ENCODE measurements at places on chromosomes 5 and 9.

DNA sequence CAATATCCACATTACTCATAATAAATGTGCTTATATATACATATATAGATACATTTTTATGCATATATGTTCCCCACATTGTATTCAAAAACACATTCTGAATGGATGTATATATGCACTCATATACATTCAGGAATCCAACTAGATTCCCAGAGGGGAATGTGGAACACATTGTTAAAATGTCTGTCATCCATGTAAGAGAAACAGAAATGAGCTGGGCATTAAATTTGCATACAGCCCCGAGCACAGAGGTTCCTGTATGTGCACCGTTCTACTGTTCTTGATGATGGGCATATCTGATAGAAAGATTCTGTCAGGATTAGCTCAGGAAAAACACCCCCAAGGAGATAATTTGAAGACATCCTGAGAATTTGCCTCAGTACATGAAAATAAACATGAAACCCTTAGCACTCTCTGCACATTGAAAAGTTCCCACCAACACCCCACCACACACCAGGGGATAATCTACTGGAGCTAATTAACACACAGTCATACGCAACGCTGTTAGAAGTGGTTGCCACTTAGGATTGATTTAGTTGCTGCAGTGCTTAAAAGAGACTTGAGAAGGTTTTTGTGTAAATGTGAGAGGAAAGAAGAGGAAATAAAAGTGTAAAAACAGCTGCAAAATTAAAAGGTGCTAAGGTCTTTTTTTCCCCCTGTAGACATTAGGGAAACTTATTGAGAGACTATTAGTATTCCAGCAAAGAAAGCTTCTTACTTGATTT, 223.3 kb downstream of the SLF1 start:
- no peak overlapping the region for H3K4me3 ChIP-seq
- H3K27me3 ChIP-seq, result no peaks in the 10 kb centered on the region
- H3K4me1 ChIP-seq, result no peaks in the 10 kb centered on the region
- DNase-seq, result no peak
- no peak overlapping the region for H3K27ac ChIP-seq
- H3K36me3 ChIP-seq, result no peaks in the 10 kb centered on the region

DNA sequence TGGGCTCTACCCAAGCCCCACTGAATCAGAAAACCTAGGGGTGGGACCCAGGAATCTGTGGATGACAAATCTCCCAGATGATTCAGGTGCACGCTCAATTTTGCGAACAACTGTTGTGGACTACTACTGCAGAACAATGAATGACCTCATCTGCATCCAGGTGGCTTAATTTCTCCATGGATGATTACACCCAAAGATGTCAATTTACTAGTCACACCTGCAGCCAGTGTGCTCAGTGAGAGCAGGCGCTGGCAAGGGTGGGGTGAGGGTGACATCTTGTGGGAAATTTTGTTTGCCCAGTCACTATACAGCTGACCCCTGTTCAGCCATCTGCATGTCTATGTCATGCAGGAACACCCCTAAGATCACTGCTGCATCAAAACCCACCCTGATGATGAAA, 118.2 kb downstream of the ENTREP1 start:
- no peak overlapping the region for H3K4me3 ChIP-seq
- no peaks in the 10 kb centered on the region for H3K27me3 ChIP-seq
- no peaks in the 10 kb centered on the region for H3K4me1 ChIP-seq
- H3K36me3 ChIP-seq, result no peaks in the 10 kb centered on the region
- H3K27ac ChIP-seq, result no peak overlapping the region

GRCh38 chr5:179368126-179368805, 23.0 kb upstream of the ADAMTS2 start:
- no peaks in the 10 kb centered on the region for H3K4me1 ChIP-seq
- H3K4me3 ChIP-seq, result no peak overlapping the region
- H3K27me3 ChIP-seq, result no peaks in the 10 kb centered on the region
- no peak for DNase-seq

DNA sequence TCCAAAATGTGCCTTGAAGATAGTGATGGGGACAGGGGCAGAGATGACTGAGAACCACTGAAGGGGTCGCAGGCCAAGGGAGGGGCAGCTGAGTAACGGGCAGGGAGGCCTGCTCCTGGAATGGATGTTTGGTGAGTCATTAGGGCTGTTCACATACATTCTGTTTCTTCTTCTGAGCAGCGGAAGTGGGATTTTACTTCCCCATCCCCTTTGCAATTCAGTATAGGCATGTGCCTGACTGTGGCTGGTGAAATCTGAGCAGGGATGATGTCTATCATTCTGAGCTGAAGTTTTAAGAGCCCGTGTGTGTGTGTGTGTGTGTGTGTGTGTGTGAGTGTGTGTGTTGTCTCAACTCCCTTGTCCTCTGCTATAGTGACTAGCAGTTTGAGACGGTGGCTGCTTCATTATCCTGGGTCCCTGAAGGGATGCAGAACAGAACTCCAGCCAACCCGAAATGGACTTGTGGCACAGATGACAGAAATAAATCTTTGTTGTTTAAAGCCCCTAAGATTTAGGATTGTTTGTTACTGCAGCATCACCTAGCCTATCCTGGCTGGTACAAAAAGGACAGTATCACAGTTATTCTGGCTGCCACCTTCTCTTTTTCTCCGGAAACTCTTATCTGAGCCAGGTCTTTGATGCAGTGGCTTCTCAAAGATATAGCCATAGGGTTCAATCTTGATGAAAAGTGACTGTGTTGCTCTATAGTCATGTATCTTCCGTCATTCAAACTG, 29.2 kb upstream of the TGFBI start:
- no peaks in the 10 kb centered on the region for H3K4me1 ChIP-seq
- H3K27ac ChIP-seq, result no peak overlapping the region
- no peaks in the 10 kb centered on the region for H3K36me3 ChIP-seq
- no peak overlapping the region for H3K4me3 ChIP-seq

DNA sequence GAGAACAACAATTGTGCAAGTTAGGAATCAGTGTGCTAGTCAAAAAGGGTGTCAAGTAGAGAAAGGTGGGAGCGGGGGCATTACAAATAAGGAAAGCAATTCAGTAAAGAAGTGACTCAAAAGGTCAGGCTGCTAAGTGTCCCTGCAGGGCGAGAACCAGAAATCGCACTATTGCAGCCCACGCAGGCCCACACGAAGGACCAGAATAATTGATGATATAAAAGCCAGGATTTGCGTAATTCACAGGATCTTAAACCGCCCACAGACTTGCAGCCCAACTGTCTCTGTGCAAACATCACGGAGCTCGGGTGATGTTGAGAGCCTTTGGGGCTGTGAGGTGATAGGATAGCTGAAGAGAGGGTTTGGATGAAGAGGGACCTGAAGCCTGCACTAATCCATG, 349.0 kb downstream of the BRINP1 start:
- H3K4me3 ChIP-seq, result no peak overlapping the region
- no peaks in the 10 kb centered on the region for H3K27me3 ChIP-seq
- no peak overlapping the region for H3K27ac ChIP-seq
- no peaks in the 10 kb centered on the region for H3K4me1 ChIP-seq
- H3K36me3 ChIP-seq, result no peaks in the 10 kb centered on the region

GRCh38 chr5:27381686-27382085, 343.3 kb upstream of the CDH9 start:
- H3K4me3 ChIP-seq, result no peak overlapping the region
- no peak for DNase-seq
- H3K36me3 ChIP-seq, result no peaks in the 10 kb centered on the region
- H3K27me3 ChIP-seq, result no peaks in the 10 kb centered on the region
- no peaks in the 10 kb centered on the region for H3K4me1 ChIP-seq

GRCh38 chr9:33737811-33738606, 57.4 kb upstream of the PRSS3 start:
- H3K27me3 ChIP-seq, result no peaks in the 10 kb centered on the region
- H3K27ac ChIP-seq, result no peak overlapping the region
- DNase-seq, result no peak
- no peak overlapping the region for H3K4me3 ChIP-seq
- no peaks in the 10 kb centered on the region for H3K4me1 ChIP-seq

- no peaks in the 10 kb centered on the region for H3K36me3 ChIP-seq
- DNase-seq, result peak; percentile 91
- no peak overlapping the region for H3K27ac ChIP-seq
- H3K4me3 ChIP-seq, result no peak overlapping the region
Measured at GRCh38 chr5:35777358-35778087, 79.2 kb upstream of the IL7R start.

GRCh38 chr9:138097501-138097991, 220.0 kb downstream of the CACNA1B start:
- H3K4me1 ChIP-seq, result no peaks in the 10 kb centered on the region
- no peaks in the 10 kb centered on the region for H3K27me3 ChIP-seq
- DNase-seq, result peak; percentile 12
- no peak overlapping the region for H3K27ac ChIP-seq
- no peaks in the 10 kb centered on the region for H3K36me3 ChIP-seq

- peaks cover 5% of the 10 kb centered on the region for H3K4me1 ChIP-seq
- no peak overlapping the region for H3K27ac ChIP-seq
- DNase-seq, result no peak
- no peaks in the 10 kb centered on the region for H3K36me3 ChIP-seq
Measured at GRCh38 chr9:133528001-133528875, 3.5 kb upstream of the MYMK start.

DNA sequence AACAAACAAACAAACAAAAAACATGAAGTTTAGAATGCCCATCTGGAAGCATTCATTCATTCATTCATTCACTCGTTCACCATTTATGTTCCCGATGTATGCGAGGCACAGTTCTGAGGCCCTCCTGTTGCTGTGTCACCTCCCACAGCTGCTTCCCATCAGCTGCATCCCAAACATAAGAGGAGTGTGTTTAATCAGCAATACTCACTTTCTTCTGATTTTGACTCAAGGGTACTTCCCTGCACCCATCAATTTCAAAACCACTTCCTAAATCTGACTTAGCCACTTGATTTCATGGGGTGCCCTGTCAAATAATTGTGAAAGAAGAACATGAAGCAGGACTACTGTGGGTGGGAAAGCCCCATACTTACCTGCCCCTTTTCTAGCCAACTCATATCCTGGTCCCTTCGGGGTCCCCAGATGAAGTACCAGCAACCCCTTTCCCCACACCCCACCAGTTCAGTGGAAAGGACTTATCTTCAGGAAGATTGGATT, 128.0 kb upstream of the IL12B start:
- no peak overlapping the region for H3K27ac ChIP-seq
- no peaks in the 10 kb centered on the region for H3K36me3 ChIP-seq
- H3K4me3 ChIP-seq, result no peak overlapping the region
- no peak for DNase-seq

- no peak overlapping the region for H3K4me3 ChIP-seq
- H3K27me3 ChIP-seq, result no peaks in the 10 kb centered on the region
- H3K36me3 ChIP-seq, result no peaks in the 10 kb centered on the region
- DNase-seq, result no peak
- no peak overlapping the region for H3K27ac ChIP-seq
Measured at GRCh38 chr5:135823881-135824280, 10.6 kb upstream of the SLC25A48 start.

GRCh38 chr9:86639899-86640379, 285.7 kb upstream of the TUT7 start:
- H3K4me1 ChIP-seq, result no peaks in the 10 kb centered on the region
- H3K4me3 ChIP-seq, result no peak overlapping the region
- DNase-seq, result no peak
- H3K36me3 ChIP-seq, result no peaks in the 10 kb centered on the region
- H3K27me3 ChIP-seq, result no peaks in the 10 kb centered on the region
- no peak overlapping the region for H3K27ac ChIP-seq

GRCh38 chr5:1210832-1211251, 9.4 kb downstream of the SLC6A19 start:
- DNase-seq, result no peak
- no peaks in the 10 kb centered on the region for H3K27me3 ChIP-seq
- H3K27ac ChIP-seq, result no peak overlapping the region
- H3K4me3 ChIP-seq, result no peak overlapping the region
- no peaks in the 10 kb centered on the region for H3K36me3 ChIP-seq

- H3K27ac ChIP-seq, result no peak overlapping the region
- H3K4me3 ChIP-seq, result no peak overlapping the region
- H3K36me3 ChIP-seq, result no peaks in the 10 kb centered on the region
Measured at GRCh38 chr5:129223178-129223577, 128.6 kb downstream of the ISOC1 start.

GRCh38 chr5:41793141-41793770, 77.0 kb downstream of the OXCT1 start:
- no peaks in the 10 kb centered on the region for H3K4me1 ChIP-seq
- H3K27me3 ChIP-seq, result no peaks in the 10 kb centered on the region
- no peak overlapping the region for H3K4me3 ChIP-seq
- DNase-seq, result no peak
- H3K36me3 ChIP-seq, result peaks cover 20% of the 10 kb centered on the region

DNA sequence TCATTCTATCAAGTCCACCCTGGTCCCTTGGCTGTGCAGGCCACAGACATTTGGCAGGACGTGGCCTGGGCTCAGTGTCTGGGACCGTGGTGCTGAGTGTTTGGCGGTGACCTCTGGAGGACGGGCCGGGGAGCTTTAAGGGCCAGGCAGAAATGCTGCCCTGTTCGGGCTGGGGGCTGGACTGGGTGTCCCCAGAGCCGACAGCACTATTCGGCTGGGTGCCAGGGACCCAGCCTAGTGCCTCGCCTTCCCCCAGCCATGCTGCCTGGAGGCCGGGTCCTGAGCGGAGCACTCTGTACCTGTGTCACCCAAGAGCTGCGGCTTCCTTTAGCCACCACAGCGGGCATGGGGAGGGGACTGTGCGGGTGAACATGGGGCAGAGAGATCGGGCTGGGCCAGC, 40.4 kb downstream of the COL5A1 start:
- no peaks in the 10 kb centered on the region for H3K27me3 ChIP-seq
- no peak for DNase-seq
- H3K4me1 ChIP-seq, result no peaks in the 10 kb centered on the region
- H3K27ac ChIP-seq, result no peak overlapping the region
- H3K36me3 ChIP-seq, result no peaks in the 10 kb centered on the region
- H3K4me3 ChIP-seq, result no peak overlapping the region

DNA sequence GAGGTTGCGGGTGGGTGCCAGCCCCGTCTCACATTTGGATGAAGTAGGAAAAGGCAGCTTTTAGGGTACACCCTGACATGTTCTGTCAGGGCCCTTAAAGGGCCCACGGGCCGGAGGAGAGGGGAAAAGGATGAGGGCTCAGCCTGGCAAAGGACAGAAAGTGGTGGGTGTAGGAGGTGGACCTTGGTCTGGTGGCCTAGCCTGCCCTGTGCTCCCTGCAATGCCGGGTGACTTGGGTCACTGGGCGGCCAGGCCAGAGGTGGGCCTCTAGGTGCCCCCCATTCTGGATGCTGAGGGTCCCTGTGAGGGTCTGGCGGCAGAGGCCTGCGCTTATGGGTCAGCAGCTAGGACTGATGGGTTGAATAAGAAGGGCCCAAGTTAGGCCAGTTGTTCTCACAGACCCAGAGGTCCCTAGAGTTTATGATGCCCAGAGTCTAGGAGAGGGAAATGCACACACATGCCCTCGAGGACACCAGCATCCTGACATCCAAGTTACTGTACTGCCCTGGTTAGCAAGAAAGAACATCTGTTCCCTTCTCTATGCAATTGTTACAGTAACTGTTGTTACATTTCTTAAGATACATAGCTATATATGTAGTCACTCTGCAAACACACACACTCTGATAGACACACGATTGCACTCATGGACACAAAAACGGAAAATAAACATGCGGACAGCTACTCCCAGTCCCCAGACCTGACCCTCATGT, 12.5 kb downstream of the TRIM7 start:
- no peaks in the 10 kb centered on the region for H3K36me3 ChIP-seq
- no peaks in the 10 kb centered on the region for H3K27me3 ChIP-seq
- DNase-seq, result no peak
- H3K4me3 ChIP-seq, result peak overlapping the region; percentile 91
- peaks cover 32% of the 10 kb centered on the region for H3K4me1 ChIP-seq

GRCh38 chr5:58542709-58543108, 40.2 kb upstream of the RAB3C start:
- H3K27me3 ChIP-seq, result no peaks in the 10 kb centered on the region
- H3K27ac ChIP-seq, result no peak overlapping the region
- H3K4me3 ChIP-seq, result no peak overlapping the region
- no peaks in the 10 kb centered on the region for H3K36me3 ChIP-seq
- no peak for DNase-seq
- peaks cover 3% of the 10 kb centered on the region for H3K4me1 ChIP-seq

Data from natural killer cell (primary cell).